ENCODE measurements at places on chromosomes 1 and 21.

- DNase-seq: peak; percentile 47
Measured at GRCh38 chr1:98903261-98903660, 101.4 kb downstream of the PLPPR5 start.

GRCh38 chr1:6770751-6771440 lies 14.4 kb upstream of the CAMTA1 start:
- peak; percentile 40 for DNase-seq

GRCh38 chr1:53959664-53960250 lies 13.6 kb downstream of the LRRC42 start:
- DNase-seq: peak; percentile 18

GRCh38 chr1:168974117-168974516 lies 132.4 kb upstream of the ATP1B1 start:
- no peak for DNase-seq

GRCh38 chr1:112626887-112627286 lies 7.3 kb downstream of the CAPZA1 start:
- no peak for DNase-seq

DNA sequence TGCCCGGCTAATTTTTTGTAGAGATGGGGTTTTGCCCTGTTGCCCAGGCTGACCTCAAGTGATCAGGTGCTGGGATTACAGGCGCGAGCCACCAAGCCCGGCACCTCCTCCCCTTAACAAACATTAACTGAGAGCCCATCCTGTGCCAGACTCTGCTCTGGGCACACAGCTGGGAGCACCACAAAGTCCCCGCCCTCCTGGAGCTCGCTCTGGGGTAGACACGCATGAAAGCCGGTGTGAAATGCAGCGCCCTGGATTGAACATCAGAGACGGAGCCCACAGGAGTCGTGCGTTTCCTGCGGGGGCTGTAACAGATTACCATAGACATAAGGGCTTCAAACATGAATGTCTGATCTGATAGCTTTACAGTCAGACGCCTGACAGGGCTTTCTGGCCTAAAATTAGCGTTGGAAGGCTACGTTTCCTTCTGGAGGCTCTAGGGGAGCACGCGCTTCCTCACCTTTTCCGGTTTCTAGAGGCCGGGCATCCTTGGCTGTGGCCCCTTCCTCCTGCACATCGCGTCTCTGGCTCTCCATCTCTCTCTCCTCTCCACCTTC lies 14.3 kb downstream of the SLC27A3 start:
- no peak for DNase-seq

- DNase-seq: no peak
Measured at GRCh38 chr1:167239257-167239656, 18.6 kb downstream of the POU2F1 start.

DNA sequence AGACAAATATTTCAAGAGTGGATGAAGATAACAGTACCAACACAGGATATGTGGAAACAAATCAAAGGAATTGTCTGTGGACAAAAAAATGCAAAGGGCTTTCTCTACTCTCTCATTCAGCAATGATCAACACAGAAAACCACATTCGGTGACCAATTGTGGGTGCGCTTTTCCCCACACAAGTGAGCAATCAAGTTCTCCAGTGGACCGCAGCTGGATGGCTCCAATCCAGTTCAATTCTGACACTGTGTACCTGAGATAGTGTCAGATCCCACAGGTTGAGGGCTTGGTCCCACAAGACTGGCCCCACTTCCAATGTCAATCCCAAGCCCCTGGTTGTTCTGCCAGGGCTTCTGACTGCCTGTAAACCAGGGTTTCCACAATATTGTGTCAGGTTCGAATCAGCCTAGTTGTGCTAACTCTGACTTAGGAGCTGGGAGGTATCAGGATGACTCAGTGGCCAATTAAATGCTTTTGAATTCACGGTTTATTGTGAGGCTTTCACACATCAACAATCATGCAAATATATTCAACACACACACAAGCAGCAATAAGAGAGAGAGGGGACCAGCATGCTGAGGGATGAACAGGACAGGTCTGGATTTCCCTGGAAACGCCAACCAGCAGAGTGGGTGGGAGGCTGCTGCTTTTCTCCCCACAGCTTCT lies 87.0 kb upstream of the BTG3 start:
- no peak for DNase-seq

GRCh38 chr1:115051850-115052249 lies 22.2 kb downstream of the TSHB start:
- DNase-seq: no peak

DNA sequence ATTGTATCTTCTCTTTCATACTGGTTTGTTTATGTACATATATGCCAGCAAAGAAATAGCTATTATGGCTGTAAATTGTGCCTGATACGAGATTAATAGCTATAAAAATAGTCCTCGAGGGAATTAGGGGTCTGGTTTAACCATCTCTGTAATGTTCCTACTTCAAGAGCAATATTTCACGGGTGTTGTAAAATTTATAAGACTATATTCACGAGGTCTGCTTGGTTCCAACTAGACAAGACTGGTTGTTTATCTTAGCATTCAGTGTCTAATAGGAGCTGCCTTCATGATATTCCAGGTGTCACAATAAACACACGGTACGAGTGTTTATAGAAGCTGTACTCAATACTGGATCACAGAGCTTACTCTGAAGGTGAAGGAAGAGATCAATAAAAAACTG lies 389.9 kb downstream of the SIPA1L2 start:
- no peak for DNase-seq

DNA sequence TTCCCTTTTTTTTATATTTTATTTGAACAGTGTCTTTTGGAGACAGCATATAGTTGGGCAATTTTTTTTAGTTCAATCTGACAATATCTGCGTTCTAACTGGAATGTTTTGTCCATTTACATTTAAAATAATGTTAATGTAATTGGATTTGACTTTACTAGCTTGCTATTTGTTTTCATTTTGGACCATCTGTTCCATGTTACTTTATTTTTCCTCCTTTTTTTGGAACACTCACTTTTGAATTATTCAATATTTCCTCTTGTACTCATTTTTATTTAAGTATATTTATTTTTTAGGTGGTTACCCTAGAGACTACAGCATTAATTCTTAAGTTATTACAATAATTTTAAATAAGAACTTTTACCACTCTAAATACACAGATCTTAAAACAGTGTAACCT lies 62.8 kb upstream of the C1orf87 start:
- no peak for DNase-seq

GRCh38 chr1:18232052-18232451 lies 124.5 kb downstream of the IGSF21 start:
- no peak for DNase-seq

DNA sequence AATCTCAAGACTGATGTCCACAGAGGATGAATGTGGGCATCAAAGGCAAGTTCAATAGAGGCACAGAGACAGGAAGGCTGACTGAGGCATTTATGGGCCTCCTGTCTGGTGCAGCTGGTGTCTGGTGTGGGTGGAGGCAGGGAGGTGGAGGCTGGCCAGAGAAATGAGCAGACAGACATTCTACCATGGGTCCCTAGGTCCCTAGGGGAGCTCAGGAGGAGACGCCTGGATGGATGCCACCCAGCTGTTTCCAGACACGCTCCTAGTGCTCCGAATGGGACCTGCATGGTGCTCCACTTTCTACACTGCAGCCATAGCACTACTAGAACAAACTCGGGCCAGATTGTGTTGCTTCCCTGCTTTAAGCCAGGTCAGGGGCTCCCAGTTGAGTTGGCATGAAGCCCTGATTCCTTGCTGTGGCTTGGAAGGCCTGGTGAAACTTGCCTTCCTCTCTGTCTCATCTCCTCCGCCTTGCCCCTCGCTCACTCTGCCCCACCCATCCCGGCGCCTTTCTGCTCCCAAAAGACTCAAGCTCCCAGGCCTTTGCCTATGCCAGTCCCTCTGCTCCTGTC lies 25.3 kb downstream of the PADI2 start:
- DNase-seq: no peak

- no peak for DNase-seq
Measured at GRCh38 chr1:46394108-46394871, at the start of gene FAAH. Gene FAAH (plus strand): TSS chr1:46394317. CDS start chr1:46394349, 32 bp downstream.

- peak; percentile 47 for DNase-seq
Measured at GRCh38 chr1:246153796-246154212, 353.3 kb downstream of the SMYD3 start.

- DNase-seq: peak; percentile 70
Measured at GRCh38 chr1:24704411-24705259, 40.6 kb upstream of the CLIC4 start.

DNA sequence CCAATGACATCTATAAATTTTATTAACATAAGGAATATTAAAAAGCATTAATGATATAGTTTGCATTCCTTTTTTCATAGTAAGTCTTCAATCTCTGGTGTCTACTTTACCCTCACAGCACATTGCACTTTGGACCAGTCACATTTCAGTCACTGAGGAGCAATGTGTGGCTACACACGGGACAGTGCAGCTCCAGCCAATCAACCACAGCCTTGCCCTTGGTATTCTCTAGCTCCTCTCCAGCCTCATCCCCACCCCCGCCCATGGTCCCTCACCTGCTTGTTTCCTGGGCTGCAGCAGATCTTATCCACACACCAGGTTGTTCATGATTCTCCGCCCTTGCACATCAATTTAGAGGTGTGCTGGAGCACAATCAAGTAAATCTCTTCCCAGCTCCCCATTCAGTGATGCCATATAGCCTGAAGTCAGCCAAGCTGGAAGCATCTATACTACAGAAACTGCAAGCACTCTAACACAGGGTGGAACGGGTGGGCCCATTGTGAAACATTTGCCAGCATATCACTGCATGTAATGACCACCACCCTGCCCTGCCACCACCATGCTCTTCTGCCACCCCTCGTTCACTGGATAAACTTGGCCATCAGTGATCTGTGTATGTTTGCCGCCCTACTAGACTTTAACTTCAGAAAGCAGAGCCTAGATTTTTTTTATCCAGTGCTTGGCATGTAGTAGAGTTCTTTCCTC lies 93.0 kb upstream of the SLC44A3 start:
- DNase-seq: no peak

GRCh38 chr1:78176448-78176847 lies 130.7 kb downstream of the GIPC2 start:
- DNase-seq: peak; percentile 44

DNA sequence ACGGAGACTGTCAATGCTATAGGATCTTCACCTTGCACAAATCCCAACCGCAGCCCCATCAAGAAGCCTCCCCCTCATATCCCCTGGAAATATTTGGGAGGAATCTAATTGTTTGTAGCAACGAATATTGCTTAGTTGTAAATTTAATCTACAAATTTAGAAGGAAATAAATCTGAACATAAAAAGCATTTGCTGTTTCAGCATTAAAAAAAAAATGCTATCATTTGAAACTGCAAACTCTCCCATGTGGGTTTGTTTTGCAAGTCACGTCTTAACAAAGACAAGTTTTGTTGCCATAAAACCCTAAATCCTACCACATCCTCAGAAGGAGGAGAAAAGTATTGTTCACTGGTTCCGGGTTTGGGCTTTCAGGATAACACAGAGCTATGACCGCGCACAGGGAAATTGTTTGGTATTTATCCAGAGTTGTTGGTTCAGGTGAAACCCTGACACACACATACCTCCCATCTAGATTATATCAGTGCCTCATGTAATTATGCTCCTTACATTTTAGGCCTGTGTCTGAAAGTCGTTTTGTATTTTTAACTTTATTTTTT lies 279.6 kb downstream of the TM2D1 start:
- no peak for DNase-seq

- DNase-seq: no peak
Measured at GRCh38 chr1:224673141-224673540, 57.0 kb downstream of the CNIH3 start.

GRCh38 chr21:21163904-21164303 lies 165.7 kb downstream of the NCAM2 start:
- DNase-seq: peak; percentile 50

DNA sequence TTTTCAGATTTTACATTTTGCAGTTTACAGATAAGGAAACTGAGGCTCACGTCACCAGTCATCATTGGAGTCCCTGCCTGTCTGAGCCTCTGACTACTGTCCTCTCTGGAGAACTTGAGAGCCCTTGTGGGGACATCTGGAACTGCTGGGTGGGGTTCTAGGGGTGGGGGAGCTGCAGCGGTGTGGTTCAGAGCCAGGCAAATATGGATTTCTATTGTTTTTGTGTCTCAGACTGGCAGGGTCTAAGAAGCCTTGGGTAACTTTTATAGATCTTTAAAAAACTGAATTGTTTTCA lies 46.9 kb downstream of the IER5 start:
- peak; percentile 66 for DNase-seq

- no peak for DNase-seq
Measured at GRCh38 chr1:98221923-98222322, 301.1 kb upstream of the DPYD start.

GRCh38 chr1:221274373-221274772 lies 395.1 kb downstream of the HLX start:
- no peak for DNase-seq

DNA sequence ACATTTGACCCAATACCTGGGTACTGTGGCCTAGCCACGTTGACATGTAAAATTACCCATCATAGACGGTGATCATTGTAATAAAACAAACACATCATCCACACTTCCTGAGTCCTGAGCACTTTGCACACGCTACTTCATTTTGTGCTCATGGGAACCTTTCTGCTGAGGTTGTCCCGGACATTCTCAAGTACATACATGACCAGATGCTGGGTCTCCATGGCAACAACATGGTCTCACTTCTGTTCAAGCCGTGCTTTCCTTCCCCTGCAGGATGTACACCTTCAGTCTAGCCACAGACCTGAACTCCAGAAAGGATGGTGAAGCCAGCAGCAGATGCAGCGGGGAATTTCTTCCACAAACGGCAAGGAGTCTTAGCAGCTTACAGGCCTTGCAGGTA lies 22.7 kb downstream of the UBASH3A start:
- no peak for DNase-seq

DNA sequence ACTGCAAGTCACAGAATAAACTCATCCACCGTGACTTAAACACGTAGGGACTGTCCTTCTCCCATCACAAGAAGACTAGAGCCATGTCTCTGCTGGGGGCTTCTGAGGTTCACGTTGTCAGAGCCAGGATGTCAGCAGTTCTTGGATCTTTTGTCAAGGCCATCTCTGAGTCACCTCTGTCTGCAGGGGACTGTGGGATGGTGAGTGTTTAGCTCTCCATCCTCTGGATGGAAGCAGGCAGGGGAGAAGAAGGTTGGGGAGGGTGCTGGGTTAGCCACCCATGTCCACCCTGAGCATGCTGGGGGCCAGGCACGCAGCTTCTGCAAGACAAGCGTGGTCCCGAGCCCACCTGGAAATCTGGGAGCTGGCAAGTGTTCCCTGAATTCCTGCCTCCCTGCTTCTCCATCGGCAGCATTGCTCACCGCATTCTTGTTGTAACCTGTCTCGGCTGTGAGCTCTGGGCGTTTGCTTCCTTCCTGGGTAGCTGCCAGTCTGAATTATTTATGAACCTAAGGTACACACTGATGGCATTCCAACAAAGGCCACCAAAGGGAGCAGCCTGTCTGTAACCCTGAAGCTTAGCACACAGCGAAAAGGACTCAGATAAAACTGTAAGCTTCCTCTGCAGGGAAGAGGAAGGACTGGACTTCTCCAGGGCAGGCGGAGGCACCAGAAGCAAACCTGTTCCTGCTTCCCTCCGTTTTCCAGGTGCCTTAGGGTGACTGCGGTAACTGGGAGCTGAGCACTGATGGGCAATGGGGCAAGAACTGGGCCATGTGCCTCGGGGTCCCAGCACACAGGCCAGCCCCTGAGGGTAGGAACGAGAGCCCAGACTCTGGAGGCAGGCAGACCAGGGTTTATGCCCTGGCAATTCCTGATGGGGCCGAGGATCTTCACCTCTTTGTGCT lies 88.6 kb downstream of the RIPK4 start:
- peak; percentile 97 for DNase-seq

Measured in A172 (cell line).